ENCODE measurements at places on chromosomes 2 and 18.

- no peak for DNase-seq
Observed at GRCh38 chr2:116935097-116935814, 879.2 kb upstream of the DDX18 start.

DNA sequence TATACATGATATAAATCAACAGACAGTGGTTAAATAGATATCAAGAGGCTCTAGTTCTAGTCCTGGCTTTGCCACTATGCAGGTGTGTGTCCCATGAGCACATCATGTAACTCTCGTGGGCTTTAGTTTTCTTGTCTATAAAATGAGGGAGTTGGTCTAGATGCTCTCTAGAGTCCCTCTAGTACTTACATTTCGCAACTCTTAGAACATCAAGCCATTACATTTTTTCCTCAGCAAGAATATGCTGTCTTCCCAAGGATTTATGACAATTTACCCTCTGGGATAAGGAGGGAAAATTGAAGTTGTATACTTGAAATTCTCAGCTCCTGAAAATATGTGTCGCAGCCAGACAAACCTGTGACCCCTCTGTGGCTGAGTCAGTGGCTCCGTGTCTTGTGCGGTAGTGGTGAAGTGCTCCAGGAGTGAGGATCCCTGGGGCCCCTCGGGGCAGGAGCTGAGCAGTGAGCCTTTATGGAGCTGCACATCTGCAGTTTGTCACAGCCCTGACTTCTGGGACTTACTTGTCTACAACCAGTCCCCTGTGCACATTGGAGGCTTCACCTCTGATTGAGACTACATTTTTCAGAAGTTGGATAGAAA is 6.8 kb downstream of the PKP4 start:
- DNase-seq: no peak

GRCh38 chr2:156901373-156902031 is 356.0 kb upstream of the GALNT5 start:
- DNase-seq: no peak

- no peak for DNase-seq
Observed at GRCh38 chr18:70506511-70506910, 217.7 kb downstream of the SOCS6 start.

DNA sequence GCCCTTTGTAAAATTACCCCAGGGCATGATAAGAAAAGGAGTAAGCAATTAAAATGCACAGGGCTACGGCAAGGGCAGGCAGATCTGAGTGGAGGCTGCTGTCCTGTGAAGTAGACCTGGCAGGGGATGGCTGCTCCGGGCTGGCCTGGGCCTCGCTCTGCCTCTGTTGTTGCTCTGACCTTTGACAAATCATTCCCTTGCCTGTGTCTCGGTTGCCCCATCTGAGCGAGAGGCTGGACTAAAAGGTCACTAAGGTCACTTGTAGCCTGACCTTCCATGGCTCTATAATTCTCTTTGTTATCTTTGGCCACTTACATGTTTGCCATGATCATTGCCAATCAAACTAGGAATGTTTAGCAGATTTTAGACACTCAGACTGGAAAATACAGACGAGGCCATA is 118.1 kb downstream of the KLHL29 start:
- DNase-seq: no peak

Data from AG04450 (cell line).